A549 treated with ZK216348 at 1 μM for 4 hours (cell line): ENCODE measurements at places on chromosomes 2 and 18. TPM values are rescaled to one million over a fixed set of nuclear protein-coding genes. Genes with fewer than 3 reads are reported as not detected.

TRABD2A gene
- total RNA-seq: 7.9 to 12.9 TPM (median 12.4 TPM) in 5 replicates

PAX3 gene
- total RNA-seq: not detected in 5 replicates

MROH2A gene
- 0.18 to 0.22 TPM in 2 of 5 replicates, not detected in the others for total RNA-seq

TLX2 gene
- total RNA-seq: 0.15 to 0.74 TPM (median 0.21 TPM) in 5 replicates

MSTN gene
- total RNA-seq: not detected in 5 replicates

BOLL gene
- total RNA-seq: not detected in 5 replicates

ITGAV gene
- 45.2 to 97.0 TPM (median 73.3 TPM) in 5 replicates for total RNA-seq

SP5 gene
- not detected in 5 replicates for total RNA-seq

CCDC148 gene
- 0.17 to 0.81 TPM (median 0.40 TPM) in 4 of 5 replicates, not detected in the other for total RNA-seq

TCF4 gene
- 1.5 to 2.8 TPM (median 2.1 TPM) in 5 replicates for total RNA-seq

LHCGR gene
- total RNA-seq: not detected in 5 replicates

TMEM169 gene
- total RNA-seq: 0.25 to 0.66 TPM (median 0.42 TPM) in 5 replicates

CHRNG gene
- not detected in 5 replicates for total RNA-seq

PSTPIP2 gene
- 0.21 to 0.38 TPM (median 0.32 TPM) in 5 replicates for total RNA-seq

SERPINB3 gene
- total RNA-seq: 0.12 to 0.19 TPM (median 0.14 TPM) in 4 of 5 replicates, not detected in the other

GKN1 gene
- total RNA-seq: 0.32 to 1.1 TPM (median 0.74 TPM) in 5 replicates

LGALSL gene
- 10.1 to 14.6 TPM (median 11.7 TPM) in 5 replicates for total RNA-seq

MARCO gene
- total RNA-seq: 0.14 TPM in 1 of 5 replicates, not detected in the others

ST6GAL2 gene
- total RNA-seq: 11.4 to 21.9 TPM (median 19.2 TPM) in 5 replicates

ARHGAP15 gene
- total RNA-seq: not detected in 5 replicates

TMEM185B gene
- total RNA-seq: 41.4 to 57.1 TPM (median 46.8 TPM) in 5 replicates

MEP1B gene
- 0.09 TPM in 1 of 5 replicates, not detected in the others for total RNA-seq

C1QL2 gene
- 0.15 to 0.28 TPM (median 0.20 TPM) in 4 of 5 replicates, not detected in the other for total RNA-seq

GDF7 gene
- 0.05 to 0.11 TPM (median 0.08 TPM) in 5 replicates for total RNA-seq
